Activated CD8-positive, alpha-beta memory T cell treated with anti-CD3 and anti-CD28 coated beads, Interleukin-2, amount 50 U/mL, for 48 hours (primary cell): ENCODE measurements at places on chromosomes 7 and 10.

DNA sequence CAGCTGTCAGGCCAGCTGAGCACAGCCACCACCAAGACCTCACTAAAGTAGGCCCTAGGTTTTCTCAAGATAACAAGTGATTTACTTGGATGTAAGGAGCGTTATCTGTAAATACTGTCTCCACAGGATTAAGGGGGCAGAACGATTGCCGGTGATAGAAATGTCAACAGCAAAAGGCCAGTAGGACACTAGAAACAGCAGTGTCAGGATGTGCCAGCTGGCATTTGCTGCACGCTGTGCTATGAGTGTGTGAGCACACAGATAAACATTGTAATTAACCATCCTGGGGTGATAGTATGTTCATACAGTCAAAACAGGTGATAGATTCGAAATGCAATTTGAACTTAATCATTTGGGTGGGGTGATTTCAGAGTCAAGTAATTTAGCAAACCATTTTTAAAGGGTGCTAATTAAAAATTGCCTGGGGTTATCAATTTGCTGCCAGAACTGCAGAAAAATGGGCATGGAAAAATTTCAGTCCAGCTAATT, 36.3 kb upstream of the NOBOX start:
- DNase-seq: no peak

GRCh38 chr7:47803025-47803424, 145.2 kb downstream of the PKD1L1 start:
- DNase-seq: no peak

- DNase-seq: no peak
Measured at GRCh38 chr10:101683276-101683675, 11.7 kb downstream of the FBXW4 start.

GRCh38 chr10:1420661-1421362, 316.5 kb downstream of the ADARB2 start:
- peak; percentile 83 for DNase-seq

DNA sequence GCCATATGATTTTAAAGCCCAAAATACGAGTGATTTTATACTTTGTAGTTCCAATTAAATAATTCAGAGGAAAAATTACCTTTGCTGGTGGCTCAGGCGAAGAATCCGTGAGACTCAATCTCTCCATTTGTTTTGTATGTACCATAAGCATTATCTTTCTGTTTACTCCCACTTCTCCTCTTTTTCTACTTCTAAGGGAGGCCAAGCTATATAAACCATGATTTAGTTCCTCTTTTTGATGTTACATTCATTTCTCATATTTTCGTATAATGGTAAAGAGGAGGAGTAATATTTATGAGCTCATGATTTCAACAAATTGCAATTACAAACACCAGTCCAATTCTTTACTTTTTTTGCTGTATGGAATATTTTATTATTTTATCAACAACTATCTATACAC, 50.6 kb upstream of the TES start:
- no peak for DNase-seq

DNA sequence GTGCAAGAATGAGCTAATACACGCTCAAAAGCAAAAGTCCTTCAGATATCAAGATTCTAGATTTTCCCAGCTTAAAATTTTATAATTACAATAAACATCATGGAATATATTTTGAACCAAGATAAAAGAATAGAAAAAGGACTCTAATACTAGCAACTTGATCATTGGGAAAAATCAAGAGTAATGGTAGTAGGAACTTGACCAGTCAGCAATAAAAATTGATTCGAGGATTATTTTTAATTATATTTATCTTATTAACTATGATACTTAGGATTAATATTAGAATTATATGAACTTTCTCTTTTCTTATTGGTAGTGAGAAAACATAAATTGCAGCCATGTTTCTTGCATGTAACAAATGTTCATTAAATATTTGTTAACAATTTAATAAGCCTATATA, 152.0 kb downstream of the GNAI1 start:
- no peak for DNase-seq

DNA sequence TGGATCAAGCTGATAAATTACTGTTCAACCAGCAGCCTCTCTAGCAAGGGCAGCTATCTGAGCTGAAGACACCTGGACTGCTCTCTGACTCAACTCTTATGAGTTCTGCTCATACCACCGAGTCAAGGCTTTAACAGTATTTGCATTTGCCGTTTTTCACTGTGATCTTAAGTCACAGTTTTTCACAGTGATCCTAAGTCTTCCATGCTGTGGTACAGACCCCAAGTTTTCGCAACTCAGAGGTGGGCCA, 31.3 kb downstream of the PIP4K2A start:
- no peak for DNase-seq
